ENCODE measurements at places on chromosomes 5 and 9. TPM values are rescaled to one million over a fixed set of nuclear protein-coding genes. Genes with fewer than 3 reads are reported as not detected.
A peak's percentile ranks its signal among the peaks of the same experiment; 100 is the strongest.

The HSD17B3 gene
- not detected for total RNA-seq

DNA sequence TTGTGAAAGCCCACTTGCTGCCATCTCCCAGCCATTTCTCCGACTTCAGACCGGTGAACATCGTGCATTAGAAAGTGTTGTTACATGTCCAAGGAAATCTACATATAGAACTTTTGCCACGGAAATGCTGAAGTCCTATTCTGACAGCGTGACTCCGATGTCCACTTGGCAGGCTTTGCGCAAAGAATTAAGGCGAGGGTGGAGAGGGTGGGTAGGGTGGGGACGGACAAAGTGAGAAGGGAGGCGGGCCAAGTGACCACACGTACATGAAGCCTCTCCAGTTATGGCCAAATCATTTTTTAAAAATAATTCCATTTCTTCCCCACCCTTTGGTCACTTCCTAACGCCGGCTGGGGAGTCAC, 460 bp upstream of the ACO1 start:
- peak; percentile 43 for DNase-seq

DNA sequence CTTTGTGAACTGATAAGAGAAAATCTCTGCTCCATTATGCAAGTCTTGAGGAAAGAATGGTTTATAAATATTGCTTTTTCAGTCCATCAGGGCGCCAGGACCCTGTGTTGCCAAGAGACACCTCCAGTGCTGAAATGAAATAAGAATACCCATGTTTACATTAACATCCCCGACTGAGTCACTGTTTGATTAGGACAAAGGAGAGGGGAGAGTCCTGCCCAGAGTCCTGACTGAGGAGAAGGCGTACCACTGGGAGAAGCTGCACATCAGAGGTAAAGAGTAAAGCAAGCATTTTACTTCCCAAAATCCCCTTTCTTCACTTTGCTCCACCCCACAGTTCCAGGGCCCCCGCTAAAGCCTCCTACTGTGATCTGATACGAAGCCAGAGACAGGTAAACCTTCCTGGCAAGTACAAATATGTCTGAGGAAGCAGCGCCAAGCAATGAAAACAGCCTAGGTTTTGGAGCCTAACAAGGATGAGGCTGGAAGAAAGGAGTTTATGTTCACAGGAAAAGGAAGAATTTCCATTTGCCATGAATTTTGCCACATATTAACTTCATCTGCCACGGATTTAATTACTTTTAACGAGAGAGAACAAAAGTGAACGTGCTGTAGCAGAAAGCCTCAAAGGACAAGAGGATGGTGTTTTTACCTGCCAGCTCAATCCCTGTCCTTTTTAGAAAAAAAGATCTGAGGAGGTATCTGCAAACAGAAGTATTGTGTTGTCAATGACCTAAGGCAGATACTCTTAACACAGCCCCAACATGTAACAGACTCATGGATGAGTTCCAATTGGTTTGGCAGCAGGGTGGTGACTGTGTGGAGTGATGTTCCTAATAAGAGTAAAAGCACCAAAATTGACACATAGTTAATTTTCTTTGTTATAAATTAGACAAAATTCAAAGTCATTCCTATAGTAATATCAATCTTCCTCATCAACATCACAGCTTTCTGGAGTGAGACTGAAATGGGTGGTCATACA, 209.4 kb upstream of the TLE4 start:
- no peak for DNase-seq

DNA sequence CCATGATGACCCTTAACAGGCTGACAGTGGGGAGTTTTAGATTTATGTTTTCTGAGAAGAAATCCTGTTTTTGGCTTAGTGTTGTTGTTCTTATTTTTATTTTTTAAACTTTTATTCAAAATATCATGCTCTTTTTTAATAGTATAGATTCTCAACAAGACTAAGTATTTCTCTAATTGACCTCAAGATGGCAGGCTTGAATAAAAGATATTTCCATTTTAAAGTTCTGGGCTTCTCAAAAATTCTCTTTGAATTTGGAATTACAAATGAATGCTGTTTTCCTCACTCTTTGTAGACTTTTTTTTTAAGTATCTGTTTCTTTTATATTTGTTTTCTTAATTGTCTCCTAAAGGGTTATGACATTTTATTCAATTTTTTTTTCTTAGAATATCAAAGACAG, 50.0 kb upstream of the SH3GL2 start:
- peak; percentile 49 for DNase-seq

DNA sequence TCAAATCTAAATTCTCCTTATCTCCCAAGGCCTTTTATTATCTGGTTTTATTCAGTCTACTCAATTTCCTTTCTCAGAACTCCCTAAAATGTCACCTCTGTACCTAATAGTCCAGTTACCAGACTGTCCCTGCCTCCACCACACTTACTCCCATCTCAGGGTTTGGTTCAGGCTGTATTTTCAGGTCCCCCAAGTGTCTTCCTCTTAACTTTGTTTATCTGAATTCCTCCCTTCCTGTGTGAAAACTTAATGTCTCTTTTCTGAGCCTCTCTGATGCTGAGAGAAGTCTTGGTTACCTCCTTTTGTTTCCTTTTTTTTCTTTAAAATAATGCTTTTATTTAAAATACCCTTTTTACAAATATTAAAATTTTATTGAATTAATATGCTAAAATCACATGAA, 133.4 kb downstream of the PAM start:
- DNase-seq = no peak

DNA sequence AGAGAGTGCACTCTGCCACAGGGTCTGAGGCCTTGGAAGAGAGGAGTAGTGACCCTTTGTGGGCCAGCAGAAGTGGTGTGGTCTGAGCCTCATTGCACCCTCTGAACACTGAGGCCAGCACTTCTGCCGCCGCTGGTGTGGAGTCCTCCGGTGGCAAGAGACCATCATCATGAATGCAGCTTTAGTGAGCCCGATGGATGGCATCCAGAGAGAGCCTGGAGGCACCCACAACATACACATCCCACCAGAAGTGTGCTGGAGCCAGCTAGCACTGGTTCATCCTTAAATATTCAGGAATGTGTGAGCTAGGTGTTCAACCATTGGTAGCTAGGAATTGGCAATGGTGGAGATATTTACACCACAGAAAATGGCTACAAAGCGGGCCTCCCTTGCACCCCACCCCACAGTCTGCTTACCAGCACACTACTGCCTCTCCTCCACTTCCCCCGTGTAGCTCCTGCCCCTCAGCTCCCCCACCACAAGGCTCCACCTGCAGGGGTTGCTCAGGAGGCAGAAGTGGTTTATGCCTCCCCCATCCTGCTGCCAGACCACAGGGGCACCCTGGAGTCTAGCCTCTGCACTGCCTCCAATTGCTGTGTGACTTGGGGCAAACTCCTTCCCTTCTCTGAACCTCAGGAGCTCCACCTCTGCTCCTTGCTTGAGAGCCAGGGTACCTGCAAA, 16.4 kb downstream of the SLC6A7 start:
- no peak for DNase-seq

DNA sequence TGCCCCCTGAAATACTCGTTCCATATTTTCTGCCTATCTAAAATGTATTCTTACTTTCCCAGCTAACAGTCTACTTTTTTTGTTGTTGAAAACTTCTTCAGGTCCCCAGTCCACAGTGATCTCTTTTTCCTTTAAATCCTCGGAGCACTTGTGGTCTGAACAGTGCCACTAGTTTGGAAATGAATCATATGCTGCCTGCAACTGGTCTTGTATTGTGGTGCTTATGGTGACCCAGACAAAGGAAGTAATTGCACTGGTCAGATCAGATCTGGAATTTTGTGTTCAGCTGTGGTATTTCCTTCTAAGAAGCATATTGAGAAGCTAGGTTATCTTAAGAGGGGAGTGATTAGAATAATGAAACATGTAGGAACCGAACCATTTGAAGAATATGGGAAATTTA, 2.9 kb downstream of the UNC13B start:
- DNase-seq = no peak

The CFAP157 gene
- not detected for total RNA-seq

DNA sequence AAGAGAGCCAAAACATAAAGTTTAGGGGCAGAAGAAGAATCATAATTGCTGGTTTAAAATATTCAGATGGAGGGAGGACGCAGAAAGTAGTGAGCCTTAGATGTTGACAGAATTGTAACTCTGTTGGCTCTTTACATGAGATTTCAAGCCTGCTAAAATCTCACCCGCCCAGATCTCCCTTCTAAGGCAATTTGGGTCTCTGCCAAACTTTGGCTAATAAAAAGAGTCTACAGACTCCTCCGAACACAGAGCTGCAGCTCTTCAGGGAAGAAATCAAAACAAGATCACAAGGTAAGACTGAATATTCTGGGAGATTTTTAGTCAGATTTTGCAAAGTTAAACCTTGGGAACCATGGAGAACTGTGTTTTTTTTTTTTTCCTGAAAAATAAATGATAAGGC, at the start of gene IL33:
Gene IL33, plus strand, starts transcription at position 246 of the 400 bp plus-strand sequence. CDS start 25,888 bp downstream, outside the sequence.
- DNase-seq = no peak

GRCh38 chr5:142827934-142828576, 57.9 kb downstream of the ARHGAP26 start:
- no peak for DNase-seq

DNA sequence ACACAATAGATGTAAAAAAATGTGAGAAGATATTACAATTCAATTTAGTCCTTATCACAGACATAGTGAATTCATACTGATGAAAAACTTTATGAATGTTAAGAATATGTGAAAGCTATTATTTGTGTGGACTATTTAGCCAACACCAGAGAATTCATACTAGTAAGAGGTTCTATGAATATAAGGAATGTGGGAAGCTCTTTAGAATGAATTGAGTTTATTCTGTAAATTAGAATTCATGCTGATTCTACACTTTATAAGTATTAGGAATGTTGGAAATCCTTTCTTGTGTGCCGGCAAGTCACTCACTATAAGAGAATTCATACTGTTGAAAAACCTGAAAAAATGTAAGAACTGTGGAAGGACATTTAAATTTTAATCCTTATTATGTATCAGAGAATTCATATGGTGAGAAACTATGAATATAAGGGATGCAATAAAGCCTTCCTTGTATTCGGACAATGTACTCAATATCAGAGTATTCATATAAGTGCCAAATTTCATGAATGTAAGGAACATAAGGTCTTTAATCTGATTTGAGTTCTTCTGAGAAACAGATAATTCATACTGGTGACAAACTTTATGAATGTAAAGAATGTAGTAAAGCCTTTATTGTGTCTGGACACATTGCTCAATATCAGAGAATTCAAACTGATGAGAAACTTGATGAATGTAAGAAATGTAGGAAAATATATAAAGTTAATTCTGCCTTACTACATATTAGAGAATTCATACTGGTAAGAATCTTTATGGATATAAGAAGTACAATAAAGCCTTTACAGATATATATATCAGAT, 21.6 kb upstream of the PCDHA1 start:
- DNase-seq = no peak

GRCh38 chr9:69697475-69697874, 25.3 kb upstream of the APBA1 start:
- no peak for DNase-seq

The CCDC192 gene
- total RNA-seq = not detected

The NR2F1 gene
- not detected for total RNA-seq

DNA sequence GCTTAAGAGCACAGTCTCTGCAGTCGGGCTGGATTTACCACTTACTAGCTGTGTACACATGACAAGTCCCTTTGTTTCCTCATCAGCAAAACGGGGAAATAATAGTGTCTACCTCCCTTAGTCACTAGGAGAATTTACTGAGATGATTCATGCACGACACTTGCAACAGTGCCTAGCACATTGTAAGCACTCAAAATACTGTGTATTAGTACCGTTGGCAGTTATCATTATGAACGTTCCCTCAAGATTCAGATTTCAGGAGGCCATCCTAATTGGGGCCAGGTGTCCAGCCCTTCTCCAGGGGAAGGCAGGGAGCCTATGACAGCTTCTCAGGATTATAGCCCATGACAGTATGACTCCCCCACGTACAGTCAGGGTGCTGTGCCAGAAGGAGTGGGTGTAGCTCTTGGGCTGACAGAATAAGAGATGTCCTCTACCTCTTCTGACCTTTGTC, 164.3 kb downstream of the DOCK2 start:
- no peak for DNase-seq

The STK32A gene
- not detected for total RNA-seq

DNA sequence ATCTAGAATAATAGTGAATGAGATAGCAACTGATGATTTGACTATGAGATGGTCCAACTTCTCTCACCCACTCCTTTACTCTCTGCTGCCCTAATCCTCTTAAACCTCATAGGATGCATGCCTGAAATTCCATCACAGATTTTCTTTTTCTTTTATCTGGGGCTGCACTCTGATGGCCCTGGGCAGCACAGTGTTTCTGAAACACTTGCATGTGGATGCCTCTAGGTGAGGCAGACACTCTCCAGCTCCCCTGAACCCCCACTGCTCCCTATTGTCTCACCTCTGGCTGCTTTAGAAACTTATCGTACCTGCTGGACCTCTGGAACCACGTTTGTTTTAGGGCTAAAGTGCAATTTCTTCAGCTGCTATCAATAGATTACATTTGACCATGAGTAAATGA, 67.5 kb downstream of the HTR4 start:
- DNase-seq = no peak

DNA sequence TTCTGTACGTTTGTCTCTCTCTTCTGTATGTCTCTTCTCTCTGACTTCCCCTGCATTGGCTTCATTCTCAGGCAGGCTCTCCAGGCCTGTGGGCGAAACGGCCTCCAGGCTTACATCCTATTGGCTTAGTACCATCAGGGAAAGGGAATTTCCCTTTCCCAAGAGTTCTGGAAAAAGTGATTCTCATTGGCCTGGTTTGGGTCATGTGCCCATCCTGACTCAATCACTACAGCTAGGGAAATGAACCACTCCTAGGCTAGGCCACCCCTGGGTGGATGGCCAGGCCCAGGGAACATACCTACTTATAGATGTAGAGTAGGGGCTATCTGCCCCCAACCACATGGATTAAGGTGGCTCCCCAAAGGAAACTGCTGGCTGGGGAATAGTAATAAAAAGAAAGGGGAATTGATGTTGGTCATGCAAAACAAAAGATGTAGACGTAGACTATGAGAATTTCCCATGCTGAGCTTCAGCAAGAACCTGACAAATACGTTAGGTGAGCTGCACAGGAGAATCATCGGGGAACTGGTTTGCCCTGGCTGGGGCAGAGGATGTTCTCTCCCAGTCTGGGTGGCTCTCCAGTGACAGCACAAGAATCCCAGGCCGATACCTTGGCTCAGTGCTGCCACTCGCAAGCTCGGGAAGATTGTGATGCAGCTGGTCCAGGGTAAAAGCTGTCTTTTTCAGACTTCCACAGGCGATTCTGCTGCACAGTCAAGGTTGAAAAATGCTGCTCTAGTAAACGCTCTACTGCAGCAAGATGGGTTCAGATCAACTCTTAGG, 3.7 kb upstream of the EGR1 start:
- DNase-seq = no peak

The FOXD4L6 gene
- total RNA-seq = 0.30 TPM

Data from Karpas-422 (cell line).